ENCODE measurements at places on chromosomes 3 and 15.

DNA sequence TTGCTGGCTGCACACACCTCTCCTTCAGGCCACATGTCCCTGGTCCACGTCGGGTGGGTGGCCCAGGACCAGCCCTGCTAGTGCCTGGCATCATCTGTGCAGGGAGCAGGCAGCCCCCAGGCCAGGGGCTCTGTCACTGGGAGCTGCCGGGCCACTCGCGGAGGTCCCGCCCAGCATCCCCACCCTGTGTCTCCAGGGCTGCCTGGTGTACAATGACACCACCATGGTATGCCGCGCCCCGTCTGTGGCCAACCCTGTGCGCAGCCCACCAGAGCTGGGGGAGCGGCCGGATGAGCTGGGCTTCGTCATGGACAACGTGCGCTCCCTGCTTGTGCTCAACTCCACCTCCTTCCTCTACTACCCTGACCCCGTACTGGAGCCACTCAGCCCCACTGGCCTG is 34.3 kb downstream of the PLXNA1 start:
- DNase-seq: no peak

DNA sequence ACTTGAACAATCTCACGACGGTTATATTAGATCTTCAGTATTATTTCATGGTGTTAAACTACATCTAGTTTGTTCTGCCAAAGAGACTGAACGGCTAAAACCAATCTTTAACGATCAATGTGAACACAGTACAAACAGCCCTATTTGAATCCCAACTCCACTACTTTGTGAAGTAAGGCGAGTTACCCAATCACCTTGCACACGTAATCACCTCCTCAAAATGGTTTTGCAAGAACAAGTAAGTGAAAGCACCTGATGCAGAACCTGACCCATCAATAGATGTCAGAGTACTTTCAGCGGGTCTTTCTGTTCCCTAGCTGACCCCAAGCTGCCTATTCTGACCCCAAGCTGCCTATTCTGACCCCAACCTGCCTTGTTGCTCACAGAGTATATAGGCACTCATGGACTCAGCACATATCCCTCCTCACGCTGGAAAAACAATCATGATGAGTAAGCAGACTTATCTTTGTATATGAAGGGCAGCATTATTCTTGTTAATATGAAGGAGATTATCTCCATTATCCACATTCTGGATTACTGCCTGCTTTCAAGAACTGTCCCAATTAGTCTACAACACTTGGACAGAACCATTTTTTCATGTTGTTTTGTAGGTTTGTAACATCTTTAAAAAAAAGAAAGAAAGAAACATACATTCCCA is 3.7 kb downstream of the KPNA1 start:
- DNase-seq: no peak

GRCh38 chr3:33915796-33916546 is 117.5 kb downstream of the PDCD6IP start:
- DNase-seq: peak; percentile 75

DNA sequence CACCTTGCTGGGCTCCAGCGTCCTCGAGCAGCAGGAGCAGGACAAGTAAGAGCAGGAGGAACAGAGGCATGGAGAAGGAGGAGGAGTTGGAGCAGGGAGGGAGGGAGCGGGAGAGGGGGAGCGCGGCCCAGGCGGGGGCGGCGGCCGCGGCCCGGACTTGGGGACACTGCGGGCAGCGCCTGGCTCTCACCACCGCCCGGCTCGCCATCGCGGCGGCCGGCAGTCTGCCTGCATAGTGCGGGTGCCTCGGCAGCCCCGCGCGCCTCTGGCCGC is 440 bp downstream of the DCBLD2 start:
- peak; percentile 50 for DNase-seq

- DNase-seq: no peak
Observed at GRCh38 chr3:134339913-134340312, 34.3 kb downstream of the AMOTL2 start.

DNA sequence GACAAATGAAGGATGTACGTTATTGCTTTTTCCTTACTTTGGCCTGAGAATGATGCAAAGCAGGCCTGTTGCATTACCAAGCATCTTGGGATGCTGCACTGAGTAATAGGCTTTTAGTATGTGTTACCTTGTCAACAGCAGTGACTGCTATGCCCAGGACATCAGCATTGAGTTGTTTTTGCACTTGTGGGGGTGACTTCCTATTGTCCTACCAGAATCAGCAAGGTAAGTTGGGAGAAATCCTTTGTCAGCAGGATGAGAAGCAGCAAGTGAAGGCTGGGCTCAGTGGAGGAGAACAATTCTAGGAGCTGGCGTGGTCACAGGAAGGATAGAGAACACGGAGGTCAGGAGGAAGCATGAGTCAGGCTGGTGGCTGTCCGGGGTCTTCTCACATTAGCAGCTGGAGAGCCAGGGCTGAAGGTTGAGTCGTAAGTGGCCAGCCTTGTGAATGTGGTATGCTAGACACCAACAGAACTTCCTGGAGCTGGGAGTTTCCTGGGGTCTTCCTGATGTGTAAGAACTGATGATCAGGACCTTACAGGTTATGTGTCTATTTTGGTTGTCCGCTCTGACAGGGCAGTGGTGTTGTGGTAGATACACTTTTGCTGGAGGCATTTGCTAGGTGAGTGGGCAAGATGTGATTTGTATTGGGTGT is 142.7 kb downstream of the FNDC3B start:
- DNase-seq: no peak

- no peak for DNase-seq
Observed at GRCh38 chr3:23741036-23741706, 64.6 kb upstream of the UBE2E1 start.
